ENCODE measurements at places on chromosomes 11 and 22.

GRCh38 chr22:40819599-40820140, 524 bp upstream of the SLC25A17 start:
- DNase-seq = no peak

- no peak for DNase-seq
These were observed 3.6 kb upstream of the GAS2L1 start for GRCh38 chr22:29302681-29303465.

DNA sequence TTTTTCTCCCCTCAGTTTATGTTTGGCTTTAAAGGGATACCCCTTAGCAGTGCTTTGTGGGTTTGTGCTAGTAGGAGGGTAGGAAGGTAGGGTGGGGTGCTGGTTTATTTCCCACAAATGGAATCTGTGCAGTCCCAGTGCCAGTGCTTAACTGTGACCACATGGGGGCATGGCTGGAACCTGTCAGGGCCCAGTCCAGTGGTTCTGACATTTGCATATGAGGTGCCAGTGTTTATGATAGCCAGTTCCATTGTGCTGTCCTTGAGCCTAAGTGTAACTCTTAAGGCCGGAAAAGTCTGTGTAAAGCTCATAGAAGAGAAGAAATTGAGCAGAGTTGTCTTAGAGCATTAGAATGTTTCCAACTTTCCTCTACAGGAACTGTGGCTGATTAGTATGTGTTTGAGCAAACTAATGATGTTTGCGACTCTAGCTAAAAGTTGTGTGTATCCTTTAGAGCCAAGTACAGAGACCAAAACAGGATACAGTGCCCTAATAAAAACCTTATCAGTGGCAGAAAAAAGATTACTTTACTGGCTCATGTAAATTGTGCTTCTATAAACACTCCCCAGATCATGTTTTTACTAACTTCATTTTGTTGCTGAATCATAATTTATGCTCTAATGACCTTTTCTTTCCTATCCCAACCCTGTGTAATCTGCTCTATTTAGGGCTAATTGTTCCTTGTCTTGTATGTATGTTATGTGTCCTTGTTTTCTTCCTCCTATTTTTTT, 38.1 kb downstream of the DIXDC1 start:
- DNase-seq = no peak

DNA sequence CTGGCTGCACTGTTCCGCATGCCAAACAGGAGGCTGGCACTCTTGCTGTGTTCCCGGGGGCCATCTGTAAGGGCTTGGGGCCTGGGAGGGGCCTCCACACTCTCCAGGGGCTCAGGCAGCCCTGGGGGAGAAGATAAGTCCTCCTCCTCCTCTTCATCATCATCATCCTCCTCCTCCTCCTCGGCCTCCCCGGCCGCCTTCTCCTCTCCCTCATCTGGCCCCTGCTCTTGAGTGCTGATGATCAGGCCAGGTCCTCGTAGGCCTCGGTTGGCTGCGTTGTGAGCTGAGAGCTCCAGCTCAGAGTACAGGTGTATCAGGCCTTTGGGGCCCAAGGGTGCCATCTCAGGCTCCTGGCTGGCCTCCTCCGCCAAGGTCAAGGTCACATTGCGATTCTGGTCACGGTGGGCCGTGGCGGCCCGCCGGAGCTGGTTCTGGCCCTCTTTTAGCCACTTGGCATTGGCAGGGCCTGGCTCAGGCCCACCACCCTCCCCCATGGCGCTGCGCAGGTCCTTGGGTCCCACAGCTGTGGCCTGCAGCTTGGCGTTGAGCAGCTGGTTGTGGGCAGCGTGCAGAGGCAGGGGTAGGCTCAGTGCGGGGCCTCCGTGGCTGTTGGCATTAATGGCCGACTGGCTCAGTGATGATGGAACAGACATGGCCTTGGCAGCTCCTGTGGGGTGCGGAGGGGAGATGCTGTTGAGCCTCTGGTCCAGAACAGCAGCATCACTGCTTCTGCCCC, 8.0 kb downstream of the APBB1 start:
- DNase-seq = no peak

- DNase-seq = no peak
These were observed 3.8 kb upstream of the PPFIBP2 start for GRCh38 chr11:7509966-7510365.

GRCh38 chr11:92556431-92556830, 331.8 kb downstream of the FAT3 start:
- DNase-seq = no peak

DNA sequence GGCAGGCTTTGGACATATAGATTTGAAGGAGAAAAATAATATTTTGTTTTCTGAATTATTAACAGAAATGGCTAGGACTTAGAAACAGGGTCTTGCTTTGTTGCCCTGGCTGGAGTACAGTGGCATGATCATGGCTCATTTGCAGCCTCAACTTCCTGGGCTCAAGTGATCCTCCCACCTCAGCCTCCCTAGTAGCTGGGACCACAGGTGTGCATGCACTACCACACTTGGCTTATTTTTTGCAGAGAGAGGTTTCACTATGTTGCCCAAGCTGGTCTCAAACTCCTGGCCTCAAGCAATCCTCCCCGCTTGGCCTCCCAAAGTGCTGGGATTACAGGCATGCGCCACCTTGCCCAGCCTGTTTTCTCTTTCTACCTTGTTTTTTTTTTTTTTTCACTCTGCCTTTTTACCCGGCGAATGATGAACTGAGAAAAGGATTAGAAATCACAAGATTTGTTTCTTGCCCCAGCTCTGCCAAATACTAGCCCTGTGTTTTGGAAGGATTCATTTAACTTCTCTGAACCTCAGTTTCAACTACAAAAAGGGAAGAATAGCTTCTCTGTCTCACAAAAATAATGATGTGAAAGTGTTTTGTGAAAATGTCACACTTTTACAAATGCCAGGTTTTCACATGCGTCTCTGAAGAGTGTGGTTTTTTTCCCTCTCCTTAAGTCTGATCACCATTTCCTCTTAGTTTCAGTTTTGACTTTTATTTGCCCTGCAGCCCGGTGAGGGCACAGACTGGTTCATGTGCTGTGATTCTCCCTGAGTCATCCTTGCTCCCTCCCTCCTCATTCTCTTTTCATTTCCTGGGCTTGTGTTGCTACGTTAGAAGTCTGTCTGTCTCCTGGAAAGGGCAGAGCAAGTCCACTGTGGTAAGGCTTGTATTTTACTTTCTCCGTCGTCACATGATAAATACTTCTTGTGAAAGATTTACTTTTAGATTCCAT, 67.7 kb downstream of the BCL2L13 start:
- peak; percentile 99 for DNase-seq

- DNase-seq = peak; percentile 95
These were observed 10.4 kb upstream of the CDC42BPG start for GRCh38 chr11:64854534-64855502.

- no peak for DNase-seq
These were observed 971 bp downstream of the TUBGCP6 start for GRCh38 chr22:50243685-50244419.

GRCh38 chr22:29163808-29164207, 41.9 kb upstream of the EMID1 start:
- no peak for DNase-seq

DNA sequence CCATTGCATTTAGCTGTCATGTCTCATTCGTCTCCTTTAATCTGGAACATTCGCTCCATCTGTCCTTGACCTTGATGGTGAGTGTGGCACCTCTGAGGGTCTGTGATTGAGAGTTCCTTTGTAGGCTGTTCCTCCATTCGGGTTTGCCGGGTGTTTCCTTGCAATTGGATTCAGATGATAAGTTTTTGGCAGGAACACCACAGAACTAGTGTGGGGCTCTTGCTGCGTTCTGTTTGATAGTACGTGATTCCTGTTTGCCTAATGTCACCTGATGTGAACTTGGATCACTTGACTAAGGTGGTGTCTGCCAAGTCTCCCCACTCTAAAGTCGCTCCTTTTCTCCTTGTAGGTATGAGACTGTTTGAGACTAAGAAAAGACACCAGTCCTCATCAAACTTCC, 109.7 kb upstream of the TMEM45B start:
- DNase-seq = no peak

DNA sequence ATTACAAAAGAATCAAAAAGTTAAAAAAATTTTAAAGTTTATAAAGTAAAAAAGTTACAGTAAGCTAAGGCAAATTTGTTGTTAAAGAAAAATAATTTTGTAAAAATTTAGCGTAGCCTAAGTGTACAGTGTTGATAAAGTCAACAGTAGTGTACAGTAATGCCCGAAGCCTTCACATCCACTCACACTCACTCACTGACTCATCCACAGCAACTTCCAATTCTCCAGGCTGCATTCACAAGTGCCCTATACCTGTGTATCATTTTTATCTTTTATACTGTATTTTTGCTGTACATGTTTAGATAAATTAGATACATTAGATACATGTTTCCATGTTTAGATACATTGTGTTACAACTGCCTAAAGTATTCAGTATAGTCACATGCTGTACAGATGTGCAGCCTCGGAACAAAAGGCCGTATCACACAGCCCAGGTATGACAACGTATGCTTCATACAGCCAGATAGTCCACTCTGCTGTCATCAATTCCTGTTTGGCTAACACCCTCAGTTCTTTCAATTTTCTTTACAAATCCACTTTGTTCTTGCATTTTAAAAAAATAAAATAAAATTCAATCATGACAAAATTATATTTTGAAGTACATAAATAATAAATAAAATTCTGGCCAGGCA, 80.7 kb downstream of the RBFOX2 start:
- no peak for DNase-seq

GRCh38 chr11:120988603-120989002, 35.3 kb upstream of the TBCEL start:
- no peak for DNase-seq

GRCh38 chr22:44151676-44152075, 29.0 kb upstream of the PARVG start:
- DNase-seq = no peak

DNA sequence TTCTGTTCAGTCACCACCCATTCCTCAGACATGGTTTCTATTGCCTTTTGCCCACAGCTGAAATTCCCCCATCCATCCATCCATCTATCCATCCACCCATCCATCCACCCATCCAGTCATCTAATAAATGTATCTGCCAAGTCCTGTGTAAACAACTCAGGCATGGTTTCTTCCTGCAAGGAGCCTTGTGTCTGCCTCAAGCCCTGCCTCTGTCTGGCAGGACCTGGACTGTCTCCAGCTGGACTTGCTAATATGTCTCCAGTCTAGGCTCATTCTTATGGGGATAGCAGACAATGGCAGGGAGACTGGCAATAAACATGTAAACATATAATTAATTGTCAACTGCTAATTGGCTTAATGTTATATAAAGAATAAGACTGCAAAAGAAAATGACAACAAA, 64.7 kb upstream of the AMPD3 start:
- no peak for DNase-seq

DNA sequence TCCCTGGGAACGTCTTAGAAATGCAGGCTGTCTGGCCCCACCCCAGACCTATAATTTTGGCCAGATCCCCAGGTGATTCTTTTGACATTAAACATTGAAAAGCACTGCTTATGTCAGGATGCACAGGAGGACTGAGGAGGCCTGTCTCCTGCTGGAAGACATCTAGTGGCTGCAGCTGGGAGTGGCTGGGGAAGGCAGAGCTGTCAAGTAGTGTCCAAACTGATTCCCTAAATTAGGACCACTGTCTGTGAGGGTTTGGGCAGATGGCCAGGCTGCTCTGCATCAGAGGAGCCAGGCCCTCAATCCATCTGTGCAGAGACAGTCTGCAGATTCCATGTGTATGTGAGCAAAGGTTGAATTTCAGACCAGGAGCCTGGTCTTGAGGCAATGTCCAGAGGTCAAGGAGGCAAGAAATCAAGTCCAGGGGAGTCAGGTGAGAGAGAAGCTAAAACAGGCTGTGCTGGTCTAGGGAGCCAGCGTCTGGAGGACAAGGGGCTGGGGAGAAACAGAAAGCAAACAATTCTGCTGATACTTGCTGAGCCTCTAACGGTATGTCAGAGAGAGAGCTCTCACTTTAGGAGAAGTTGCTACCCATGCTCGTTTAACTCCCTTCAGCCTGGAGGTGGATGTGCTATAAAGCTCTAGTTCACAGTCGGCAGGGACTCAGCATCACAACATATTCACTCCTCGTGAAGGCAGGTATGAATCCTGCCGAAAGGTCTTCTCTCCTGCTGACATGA, 15.3 kb upstream of the SYTL2 start:
- DNase-seq = no peak

DNA sequence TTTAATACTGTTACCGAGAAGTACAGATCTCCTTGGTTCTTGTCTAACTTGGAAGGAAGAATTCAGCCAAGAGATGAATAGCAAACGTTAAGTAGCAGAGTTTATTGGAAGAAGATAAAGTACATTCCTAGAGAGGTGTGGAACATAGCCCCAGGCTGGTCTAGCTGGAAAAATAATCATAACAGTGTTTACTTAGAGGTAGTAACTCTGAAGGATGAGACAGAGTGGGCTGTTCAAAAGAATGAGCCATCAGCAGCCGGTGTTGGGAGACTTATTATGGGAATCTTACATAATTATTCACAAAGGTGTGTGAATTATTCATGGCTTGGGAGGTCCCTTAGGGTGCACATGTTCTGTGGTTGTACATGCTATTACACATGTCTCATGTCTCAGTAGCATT, 276.5 kb downstream of the LUZP2 start:
- no peak for DNase-seq

DNA sequence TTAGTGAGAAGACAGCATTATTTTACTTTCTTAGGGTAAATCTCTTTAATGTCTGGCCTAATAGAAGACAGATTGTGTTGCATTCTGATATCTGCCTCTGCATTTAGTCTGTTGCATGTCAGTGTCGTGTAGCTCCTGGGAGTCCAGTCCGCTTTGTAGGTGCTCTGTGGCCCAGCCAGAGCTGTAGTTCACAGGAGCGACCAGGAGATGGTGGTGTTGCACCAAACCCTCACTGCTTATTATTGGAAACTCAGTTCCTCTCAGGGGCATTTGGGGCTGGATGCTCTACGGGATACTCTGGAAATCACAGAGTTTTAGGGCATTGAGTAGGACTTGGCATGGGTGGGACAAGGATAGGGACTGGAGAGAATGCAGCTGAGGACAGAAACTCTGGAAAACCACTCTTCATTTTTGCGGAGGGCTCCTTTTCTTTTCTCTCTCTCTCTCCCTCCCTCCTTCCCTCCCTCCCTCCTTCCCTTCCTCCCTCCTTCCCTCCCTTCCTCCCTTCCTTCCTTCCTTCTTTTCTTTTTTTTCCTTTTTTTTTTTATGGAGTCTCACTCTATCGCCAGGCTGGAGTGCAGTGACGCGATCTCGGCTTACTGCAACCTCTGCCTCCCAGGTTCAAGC, 21.7 kb downstream of the MIAT start:
- DNase-seq = peak; percentile 68

GRCh38 chr11:130145311-130145812, 14.2 kb upstream of the ST14 start:
- DNase-seq = no peak

DNA sequence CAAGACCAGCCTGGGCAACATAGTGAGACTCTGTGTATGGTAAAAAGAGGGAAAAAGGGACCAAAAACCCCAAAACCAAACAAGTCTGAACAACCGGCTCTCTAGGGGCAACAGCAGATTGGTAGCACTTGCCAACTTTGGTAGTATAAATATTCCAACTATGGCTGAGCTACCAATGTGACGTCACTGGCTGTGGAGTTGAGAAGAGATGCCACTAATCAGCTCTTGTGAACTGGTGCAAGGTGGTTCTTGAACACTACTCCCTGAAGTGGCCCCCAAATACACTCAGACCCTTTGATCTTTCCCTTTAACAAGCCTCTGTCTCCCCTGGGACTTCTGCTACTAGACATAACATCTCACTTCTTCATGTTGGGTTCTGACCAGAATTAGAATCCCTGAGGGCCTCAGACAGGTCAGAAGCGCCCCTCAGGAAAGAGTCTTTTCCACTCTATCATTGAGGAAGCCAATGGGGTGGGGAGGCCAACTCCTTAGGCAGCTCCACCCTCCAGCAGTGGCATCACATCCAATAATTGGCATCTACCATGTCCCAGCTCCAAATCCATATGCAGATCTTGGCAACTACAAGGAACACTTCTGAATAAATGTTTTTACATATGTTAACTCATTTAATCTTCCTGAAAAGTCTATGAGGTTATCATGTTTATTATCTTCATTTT, 49.2 kb downstream of the RPL27A start:
- DNase-seq = no peak
